ENCODE measurements at places on chromosomes 3 and 15. TPM values are rescaled to one million over a fixed set of nuclear protein-coding genes. Genes with fewer than 3 reads are reported as not detected.

- DNase-seq = peak; percentile 88
Observed at GRCh38 chr3:64685800-64686445, 1.9 kb downstream of the ADAMTS9 start.

GRCh38 chr3:28206479-28206878, 34.9 kb upstream of the CMC1 start:
- DNase-seq = no peak

DNA sequence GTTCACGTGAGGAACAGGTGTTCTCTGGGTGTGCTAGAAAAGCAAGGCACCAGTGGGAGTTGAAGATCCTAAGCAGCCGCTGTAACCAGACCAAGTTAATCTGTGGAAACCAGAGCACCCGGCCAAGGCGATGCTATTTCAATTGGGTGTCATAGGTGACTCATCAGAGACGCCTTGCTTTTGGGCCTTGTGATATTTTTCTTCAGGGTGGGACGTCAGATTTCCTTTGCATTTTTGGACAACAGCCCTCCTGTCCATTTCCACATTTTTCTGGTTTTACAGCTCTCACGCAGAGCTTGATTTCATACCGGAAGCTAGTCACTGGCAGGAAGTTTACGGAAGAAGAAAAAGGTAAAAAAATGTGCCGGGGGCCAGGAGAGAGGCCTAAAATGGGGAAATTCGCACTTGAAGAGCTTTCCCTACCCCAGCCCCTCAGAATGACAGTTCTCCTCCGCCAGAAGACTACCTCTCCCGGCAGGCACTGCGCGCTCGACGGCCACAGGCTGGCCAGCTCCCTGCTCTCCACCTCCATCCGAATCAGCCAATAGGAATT, 471 bp upstream of the KBTBD8 start:
- DNase-seq = peak; percentile 13

- no peak for DNase-seq
Observed at GRCh38 chr3:22045882-22046281, 294.9 kb upstream of the ZNF385D start.

CCDC54 gene
- 0.10 TPM for total RNA-seq

DNA sequence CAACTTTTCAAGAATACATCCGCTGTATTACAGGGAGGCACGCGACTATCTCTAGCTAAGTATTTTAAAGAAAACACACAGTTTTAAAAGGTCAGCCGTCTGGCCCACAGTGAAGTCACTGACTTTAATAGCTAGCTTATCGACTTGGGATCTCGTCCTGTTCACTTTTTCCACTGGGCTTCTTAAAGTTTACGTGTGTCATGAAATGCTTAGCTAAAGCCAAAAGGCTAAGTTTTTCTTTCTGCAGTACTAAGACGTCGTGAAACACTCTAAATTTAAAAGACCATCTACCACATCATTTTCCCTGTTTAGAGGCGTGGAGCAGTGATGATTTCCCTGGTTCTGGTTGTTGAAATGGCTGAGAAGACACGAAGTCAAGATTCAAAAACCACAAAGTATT, 27.1 kb downstream of the LRIG1 start:
- no peak for DNase-seq

TMCO5A gene
- not detected for total RNA-seq

FBXL22 gene
- not detected for total RNA-seq

- no peak for DNase-seq
Observed at GRCh38 chr3:186593862-186594261, 19.0 kb upstream of the AHSG start.

DNA sequence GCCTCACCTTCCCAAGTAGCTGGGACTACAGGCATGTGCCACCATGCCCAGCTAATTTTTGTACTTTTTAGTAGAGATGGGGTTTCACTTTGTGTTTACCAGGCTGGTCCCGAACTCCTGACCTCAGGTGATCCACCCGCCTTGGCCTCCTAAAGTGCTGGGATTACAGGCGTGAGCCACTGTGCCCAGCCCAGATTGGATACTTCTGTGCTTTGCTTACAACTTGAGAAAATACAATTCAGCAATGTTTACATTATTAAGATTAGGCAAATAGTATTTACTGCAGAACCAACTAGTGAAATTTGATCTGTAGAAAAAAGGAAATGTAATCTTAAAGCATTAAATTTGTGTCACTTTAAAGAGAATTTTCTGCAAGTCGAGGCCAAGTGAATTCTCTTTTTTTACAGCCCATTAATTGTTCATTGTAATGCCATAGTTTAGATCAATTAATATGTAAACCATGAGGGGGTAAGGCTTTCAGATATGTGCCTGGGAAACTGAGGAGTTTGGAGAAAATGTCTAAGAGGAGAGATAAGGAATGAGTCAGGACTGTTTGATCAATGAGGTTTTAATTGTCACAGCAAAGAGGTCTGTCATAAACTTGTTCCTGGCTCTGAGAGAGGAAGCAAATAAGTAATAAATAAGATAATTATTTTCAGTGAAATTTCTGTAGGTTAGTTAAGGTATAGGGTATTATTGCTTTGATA, 15.3 kb downstream of the PYDC2 start:
- DNase-seq = peak; percentile 47

EHD4 gene
- 55.9 TPM for total RNA-seq

TEX55 gene
- not detected for total RNA-seq

DNA sequence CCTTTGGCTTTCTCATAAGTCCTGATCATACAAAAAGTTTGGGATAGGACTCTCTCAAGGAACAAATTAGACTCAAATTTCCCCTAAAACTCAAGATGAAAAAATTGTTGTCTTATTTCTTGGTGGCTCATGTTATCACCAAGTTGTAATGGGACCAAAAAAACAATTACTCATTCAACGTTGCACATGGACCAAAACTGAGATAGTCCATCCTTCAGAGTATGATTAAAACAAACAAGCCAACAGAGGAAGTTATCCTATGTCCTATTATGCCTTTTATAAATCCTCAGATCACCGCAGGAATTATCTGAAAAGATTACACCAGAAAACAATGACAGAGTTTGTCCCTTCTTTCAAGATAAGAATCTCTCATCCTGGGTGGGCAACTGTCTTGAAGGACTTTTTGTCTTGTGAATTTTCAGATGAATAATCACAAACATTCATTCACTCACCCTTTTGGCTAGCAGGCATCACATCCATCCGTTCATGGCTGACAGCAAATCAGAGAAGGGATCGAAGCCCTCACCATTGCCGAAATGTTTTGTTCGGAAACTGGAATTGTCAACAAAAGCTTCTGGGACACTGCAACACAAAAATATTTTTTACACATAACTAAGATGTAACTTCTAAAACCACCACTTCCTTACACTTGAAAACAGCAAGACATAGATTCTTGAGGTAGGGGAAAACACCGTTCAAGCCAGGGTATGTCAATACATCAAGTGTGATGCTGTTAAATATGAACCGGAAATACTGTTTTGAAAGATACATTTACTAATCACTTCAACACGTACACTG, 90.4 kb downstream of the FOXP1 start:
- no peak for DNase-seq

DNA sequence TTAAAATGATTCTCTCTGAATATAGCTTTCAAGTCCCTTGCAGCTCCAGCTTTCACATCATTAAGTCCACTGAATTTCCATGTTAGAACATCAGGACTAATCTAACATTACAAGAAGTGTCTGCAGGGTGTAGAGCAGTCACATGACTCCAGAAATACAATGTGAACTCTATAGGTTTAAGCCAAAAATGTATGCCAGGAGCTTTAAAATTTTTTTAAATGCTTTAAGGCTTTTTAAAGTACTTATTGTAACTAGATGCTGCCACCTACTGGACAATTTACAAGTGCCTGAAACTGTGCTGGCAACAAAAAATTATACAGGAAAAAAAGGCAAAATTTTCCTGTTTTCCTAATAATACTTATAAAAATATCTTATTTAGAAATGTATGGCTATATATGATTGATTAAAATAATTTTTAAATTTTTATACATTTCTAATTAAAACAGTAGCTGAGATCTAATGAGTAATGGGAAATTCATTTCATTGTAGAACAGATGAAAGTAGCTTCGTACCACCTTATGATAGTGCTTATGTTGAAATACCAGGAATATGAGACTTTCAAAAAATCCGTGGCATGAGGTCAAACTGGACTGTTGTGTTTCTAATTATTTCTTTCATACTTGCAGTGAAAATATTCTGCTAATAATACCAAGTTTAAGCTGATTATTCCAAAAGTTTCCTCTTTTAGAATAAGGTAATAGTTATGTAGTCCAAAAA, 25.7 kb downstream of the FSIP1 start:
- DNase-seq = peak; percentile 75

GOLGA6L7 gene
- not detected for total RNA-seq

- peak; percentile 99 for DNase-seq
Observed at GRCh38 chr3:14143271-14144225, 18.7 kb downstream of the TMEM43 start.

VILL gene
- 4.0 TPM for total RNA-seq

- DNase-seq = no peak
Observed at GRCh38 chr3:123483146-123483545, 34.3 kb upstream of the ADCY5 start.

DNA sequence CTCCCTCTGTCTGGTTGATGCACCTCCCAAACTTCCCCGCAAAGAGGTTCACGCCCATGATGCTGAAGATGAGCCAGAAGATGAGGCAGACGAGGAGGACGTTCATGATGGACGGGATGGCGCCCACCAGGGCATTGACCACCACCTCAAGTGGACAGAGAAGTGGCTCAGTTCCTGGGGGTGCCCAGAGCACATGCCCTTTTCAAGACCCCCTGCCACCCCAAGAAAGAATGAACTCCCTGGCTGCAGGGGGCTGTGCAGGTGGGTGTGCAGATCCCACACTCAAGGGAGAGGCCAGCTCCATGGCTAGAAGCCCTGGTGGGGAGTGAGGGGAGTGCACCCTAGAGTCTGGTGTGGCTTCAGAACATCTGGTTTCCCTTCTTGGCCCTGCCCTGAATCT, 64.1 kb downstream of the EXOG start:
- no peak for DNase-seq

ZNF502 gene
- 7.2 TPM for total RNA-seq

NRG4 gene
- total RNA-seq = 0.15 TPM

DNA sequence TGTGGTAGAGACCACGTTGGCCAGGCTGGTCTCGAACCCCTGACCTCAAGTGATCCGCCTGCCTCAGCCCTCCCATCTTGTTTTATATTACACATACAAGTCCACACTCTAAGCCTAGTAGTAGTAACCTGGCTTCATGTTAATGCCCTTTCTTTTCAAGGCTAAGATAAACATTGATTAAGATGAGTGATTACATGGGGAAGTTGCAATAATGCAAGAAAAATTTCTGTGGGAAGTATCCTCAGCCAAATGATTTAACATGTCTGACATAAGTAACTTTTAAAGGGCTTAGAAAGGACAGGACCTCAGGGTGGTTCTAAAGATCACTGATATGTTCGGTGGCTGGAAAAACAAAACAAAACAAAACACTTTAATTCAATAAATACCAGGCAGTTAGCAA, 72.1 kb downstream of the SFMBT1 start:
- no peak for DNase-seq

DNA sequence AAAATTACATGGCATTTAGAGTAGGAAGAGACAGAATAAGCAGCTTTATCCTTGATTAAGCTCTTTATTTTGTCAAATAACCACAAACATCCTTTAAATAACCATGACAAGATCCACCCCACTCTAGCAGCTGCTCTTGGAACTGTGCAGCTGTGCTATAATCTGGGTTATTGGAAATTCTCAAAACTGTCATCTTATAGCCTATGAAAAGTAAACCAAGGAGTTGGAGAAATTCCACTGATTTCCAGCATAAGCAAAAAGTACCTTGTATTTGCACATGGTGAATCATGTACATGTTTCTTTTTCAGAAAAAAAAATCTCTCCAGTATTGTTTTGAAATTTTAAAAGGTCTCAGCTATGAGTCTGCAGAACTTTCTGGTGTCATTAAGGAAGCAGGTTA, 88.8 kb upstream of the ABI3BP start:
- DNase-seq = no peak

DNA sequence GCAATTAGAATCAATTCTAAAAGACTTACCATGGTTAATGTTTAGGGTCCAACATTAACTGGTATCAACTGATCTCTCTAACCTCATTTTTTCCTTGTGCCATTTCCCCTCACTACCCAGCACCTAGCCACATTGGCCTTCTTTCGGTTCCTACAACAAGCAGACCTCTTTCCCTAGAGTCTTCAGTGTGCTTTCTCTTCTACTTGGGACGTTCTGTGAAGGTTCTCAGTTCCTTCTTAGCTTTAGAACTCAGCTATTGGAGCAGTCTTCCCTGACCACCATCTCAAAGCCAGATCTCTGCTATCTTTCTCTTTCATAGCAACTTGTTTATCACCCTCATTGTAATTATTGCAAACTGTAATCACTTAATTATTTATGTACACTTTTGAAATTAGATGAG, 31.5 kb upstream of the MINDY4B start:
- no peak for DNase-seq

DNA sequence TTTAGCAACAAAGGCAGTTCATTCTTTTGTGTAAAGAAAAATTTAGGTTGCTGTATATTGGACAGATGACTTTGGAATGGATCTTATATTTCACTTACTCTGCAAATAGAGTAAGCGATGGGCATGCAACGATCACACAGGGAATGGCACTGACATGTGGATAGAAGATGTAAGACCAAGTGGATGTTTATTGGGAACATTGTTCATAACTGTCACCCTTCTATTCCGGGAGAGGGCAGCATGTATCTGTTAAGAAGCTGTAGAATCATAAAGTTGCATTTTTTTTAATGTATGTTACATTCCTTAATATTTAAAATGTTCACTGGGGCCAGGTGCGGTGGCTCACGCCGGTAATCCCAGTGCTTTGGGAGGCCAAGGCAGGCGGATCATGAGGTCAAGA, 41.2 kb downstream of the HPS3 start:
- DNase-seq = no peak

DNA sequence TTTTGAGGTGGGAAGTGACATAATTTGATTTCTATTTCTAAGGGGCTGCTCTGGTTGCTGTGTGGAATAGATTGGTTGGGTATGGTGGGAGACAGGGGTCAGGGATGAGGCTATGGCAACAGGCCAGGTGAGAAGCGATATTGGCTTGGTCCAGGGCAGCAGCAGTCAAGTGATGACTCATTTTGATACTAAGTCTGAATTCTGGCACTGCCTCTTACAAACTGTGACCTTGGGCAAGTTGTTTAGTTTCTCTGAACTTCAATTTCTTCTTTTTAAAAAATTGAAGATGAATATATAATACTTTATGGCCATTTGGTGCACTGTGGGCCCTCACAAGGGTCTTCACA, 40.4 kb upstream of the CLSTN2 start:
- no peak for DNase-seq

DNA sequence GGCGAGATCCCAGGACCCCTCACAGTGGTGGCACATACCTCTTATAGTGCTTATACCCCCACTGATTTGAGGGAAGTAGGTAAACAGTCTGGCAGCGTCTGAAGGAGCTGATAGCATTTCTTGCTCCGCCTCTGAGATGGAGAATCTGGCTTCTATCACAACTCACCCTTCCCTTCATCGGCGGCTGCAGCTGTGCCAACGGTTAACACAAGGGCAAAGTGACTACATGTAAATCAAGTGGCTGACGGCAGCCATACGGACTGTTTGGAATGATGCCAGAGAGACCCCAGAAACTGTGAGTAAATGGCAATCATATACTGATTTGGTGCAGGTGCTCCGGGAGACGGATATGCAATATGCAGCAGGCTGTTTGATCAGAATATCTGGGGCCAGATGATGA, 66.8 kb upstream of the UNC13C start:
- DNase-seq = no peak

PIERCE2 gene
- 2.8 TPM for total RNA-seq

ADPRH gene
- total RNA-seq = 7.8 TPM

Data from renal cortical epithelial cell (primary cell).